ENCODE measurements at places on chromosomes 4 and X. TPM values are rescaled to one million over a fixed set of nuclear protein-coding genes. Genes with fewer than 3 reads are reported as not detected.

DNA sequence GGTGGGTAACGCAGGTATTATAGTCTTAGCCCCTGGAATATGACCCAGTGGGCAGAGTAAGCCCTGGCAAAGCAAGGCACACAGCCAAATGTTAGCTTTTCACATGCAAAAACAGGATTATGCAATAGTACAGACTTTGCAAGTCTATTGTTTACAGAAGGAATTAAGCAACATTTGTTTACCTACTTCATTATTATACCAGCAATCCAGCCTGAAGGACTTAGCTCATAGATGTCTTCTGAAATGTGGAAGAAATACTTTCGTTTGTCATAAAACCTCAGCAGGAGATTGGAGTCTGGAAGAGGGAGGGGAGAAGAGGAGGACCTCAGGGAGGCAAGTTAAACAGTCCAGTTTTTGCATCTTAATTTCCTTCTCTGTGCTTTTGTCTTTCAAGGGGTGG lies 226.7 kb upstream of the CENPE start:
- DNase-seq: peak; percentile 55

DNA sequence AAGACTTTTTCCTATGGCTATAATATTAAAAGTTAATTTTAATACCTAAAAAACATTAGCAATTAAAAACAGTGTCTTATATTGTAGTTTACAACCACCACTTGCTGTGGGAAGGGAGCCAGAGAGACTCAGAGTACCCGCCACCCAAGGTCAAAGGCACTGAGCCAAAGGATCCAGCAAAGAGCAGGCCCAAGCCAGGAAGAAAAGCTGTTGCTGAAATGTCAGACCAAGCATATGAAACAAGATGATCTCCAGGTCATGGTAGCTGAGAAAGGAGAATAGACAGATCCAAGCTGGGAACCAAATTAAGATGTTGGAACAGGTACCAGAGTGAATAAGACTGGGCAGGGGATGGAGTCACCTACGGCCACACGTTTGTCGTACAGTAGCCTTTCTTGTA lies 18.8 kb upstream of the ATOH1 start:
- no peak for DNase-seq

DNA sequence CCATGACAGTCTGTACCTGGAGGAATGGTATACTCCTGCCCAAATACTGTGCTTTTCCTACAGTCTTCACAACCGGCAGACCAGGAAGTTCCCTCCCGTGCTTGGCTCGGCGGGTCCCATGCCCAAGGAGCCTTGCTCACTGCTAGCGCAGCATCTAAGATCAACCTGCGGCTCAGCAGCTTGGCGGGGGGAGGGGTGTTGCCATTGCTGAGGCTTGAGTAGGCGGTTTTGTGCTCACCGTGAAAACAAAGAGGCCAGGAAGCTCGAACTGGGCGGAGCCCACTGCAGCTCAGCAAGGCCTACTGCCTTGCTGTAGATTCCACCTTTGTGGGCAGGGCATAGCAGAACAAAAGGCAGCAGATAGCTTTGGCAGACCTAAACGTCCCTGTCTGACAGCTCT lies 152.7 kb downstream of the TEX11 start:
- no peak for DNase-seq

- no peak for DNase-seq
Measured at GRCh38 chr4:16120720-16121119, 36.9 kb upstream of the PROM1 start.

GRCh38 chr4:150289198-150289597 lies 211.0 kb downstream of the DCLK2 start:
- DNase-seq: no peak

APLN gene
- 0.28 TPM for total RNA-seq

SLITRK4 gene
- not detected for total RNA-seq

EDNRA gene
- total RNA-seq: not detected

DNA sequence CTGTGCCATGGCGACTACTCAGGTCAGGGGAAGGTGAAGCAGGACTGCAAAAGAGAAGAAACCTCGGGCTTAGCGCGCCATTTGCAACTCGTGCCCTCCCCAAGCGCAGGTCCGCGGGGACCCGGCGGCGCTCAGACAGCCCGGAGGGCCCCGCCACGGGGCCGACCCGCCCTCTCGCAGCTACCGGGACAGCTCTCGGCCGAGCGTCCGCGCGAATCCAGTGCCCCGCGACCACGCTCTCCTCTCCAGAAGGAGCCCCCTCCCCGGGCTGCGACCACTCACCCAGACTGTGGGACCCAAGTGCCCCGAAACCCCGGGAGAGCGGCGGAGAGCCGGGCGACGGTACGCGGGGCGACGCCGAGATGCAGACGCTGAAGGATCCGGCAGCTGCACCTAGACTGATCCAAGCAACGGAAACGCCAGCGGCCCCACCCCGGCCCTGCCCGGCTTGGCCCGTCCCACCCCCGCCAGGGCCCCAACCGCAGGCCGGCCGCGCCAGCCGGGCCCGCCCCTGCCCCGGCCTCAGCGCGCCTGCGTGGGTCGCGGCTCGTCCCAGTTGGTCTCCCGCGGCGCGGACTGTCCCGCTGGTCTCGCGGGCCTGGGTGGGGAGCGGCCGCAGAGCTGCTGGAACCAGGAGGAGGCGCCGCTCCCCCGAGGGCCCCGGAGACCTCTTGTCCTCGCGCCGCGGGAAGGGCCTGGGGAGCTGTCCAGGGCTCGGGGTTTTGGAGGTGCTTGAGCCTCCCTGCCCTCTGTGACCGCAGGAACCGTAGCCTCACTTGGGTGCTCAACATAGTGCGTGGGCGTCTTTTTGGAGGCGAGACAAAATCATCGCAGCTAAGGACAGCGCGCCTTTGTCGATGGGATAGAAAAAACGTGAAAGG lies at the start of gene ANXA5:
Gene ANXA5 (minus strand): TSS at position 400 of the 881 bp plus-strand sequence. CDS start 391 bp downstream, at position 9.
- DNase-seq: peak; percentile 87

- no peak for DNase-seq
Measured at GRCh38 chr4:48780865-48781214, 761 bp upstream of the FRYL start.

JCHAIN gene
- total RNA-seq: not detected

DNA sequence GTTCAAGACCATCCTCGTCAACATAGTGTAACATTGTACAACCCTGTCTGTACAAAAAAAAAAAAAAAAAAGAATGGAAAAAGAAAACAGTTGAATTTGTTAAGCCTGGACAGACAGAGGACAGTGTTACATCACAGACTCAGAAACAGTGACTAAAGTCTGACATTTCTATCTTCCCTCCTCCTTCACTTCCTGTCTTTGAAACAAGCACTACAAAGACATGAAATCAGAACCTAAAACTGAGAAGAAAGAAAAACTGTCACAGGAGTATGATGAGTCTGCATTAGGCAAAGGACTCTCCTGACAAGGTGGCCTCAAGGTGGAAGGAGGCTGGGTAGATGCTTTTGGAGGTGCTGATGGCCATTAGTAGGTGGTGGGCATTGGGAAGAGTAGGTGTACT lies 126.7 kb downstream of the RBM47 start:
- DNase-seq: no peak

CHRDL1 gene
- total RNA-seq: not detected

- DNase-seq: no peak
Measured at GRCh38 chrX:7028246-7028645, 119.3 kb upstream of the STS start.

FAM53A gene
- 2.4 TPM for total RNA-seq

GABRQ gene
- not detected for total RNA-seq

GRCh38 chrX:99266255-99266654 lies 1143.8 kb downstream of the PCDH19 start:
- DNase-seq: no peak

EVC gene
- not detected for total RNA-seq

DNA sequence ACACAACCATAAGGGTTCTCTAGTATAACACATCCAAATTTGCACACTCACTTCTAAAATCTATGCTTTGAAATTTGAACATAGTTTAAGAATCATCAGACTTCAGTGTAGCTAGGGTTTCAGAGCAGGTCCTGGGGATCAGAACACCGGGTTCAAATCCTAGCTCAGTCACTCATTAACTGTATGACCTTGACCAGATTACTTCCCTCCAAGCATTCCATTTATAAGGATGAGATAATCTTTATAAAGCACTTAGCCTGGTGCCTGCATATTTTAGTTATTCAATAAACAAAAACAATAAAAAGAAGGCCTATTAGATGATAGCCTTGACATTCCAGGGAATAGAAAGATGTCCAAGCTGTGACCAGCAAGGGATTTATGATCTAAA lies 4.8 kb upstream of the STBD1 start:
- DNase-seq: no peak

DNA sequence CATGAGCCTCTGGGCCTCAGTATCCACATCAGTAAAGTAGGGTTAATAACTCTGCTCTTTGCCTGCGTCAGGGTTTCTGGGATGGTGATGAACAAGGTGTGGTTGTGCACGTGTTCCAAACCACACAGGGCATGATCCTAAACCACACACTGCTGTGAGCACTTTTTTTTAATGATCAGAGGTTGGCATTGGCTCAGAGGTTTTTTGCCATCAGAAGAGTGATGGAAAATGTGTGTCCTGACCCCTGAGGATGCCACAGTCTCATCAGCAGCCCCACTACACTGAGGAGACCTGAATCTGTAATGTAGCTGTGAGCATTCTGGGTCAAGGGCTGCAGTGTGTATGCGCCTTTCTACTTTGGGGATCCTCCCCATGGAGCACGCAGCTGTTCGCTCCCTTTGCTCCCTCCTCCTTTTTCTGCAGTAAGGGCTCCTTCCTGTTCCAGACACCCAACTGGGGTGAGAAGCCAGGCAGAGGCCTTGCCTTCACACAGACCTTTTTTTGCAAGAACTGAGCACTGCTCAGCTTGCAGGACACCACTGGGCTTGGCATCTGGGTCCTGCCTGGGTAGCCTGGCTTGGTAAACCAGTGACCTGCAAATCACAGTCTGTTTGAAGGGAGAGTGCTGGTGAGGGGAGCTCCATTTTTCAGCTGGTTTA lies 87.5 kb downstream of the MAMLD1 start:
- no peak for DNase-seq

GAGE12H gene
- total RNA-seq: not detected

- DNase-seq: no peak
Measured at GRCh38 chrX:1591863-1592469, 562 bp downstream of the AKAP17A start.

CTAG2 gene
- total RNA-seq: not detected

GRCh38 chr4:85986266-85986665 lies 373.6 kb downstream of the MAPK10 start:
- DNase-seq: no peak

ANOS1 gene
- total RNA-seq: not detected

SSX3 gene
- total RNA-seq: not detected

DNA sequence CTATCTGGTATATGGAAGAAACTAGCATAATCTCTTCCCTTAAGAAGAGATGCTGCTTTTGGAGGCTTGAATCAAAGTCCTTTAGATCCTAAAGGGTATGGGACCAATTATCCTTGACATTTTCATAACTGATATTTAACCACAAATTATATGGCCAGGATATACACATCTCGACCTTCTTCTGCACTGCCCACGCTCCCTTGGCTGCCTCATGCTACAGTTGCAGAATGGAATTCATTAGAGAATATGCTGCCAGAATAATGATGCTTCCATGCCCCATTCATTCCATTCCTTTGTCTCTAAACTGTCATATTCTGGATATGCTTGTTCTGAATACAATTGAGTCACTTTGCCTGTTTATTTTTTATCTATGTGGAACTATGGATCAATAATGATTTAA lies 157.1 kb upstream of the PACRGL start:
- DNase-seq: no peak

- no peak for DNase-seq
Measured at GRCh38 chr4:32112891-32113290, 1392.7 kb downstream of the PCDH7 start.

GRCh38 chr4:3768842-3769641 lies 2.9 kb downstream of the ADRA2C start:
- DNase-seq: no peak

P2RY4 gene
- total RNA-seq: not detected

DNA sequence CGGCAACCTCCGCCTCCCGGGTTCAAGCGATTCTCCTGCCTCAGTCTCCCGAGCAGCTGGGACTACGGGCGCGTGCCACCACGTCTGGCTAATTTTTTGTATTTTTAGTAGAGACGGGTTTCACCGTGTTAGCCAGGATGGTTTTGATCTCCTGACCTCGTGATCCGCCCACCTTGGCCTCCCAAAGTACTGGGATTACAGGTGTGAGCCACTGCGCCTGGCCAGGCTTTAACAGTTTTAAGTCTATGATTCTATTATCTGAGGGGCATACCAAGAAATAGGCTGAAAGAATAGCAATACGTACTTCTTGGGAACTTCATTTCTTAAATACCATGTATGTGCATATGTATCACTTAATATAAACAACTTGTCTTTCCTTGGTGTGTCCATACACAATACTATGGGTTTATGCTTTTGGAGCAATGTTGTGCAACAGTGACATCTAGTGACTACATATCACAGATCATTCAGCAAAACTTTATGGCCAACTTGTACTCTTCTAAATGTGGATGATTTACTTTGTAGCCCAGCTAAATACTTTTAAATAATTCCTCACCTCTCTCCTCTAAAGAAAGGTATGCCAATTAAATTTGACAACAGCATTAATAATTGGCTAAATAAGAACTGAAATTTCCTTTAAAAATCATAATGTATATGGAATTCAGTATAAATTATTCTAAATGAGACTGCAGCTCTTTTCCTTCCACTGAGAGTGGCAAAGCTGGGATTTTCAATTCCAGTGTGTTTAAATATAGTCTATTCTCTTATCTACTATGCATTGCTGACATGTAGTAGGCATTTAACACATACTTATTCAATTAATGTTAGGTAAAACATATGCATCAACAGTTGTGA lies 10.4 kb downstream of the SLC9B1 start:
- DNase-seq: peak; percentile 88

MAGED4B gene
- total RNA-seq: not detected

DNA sequence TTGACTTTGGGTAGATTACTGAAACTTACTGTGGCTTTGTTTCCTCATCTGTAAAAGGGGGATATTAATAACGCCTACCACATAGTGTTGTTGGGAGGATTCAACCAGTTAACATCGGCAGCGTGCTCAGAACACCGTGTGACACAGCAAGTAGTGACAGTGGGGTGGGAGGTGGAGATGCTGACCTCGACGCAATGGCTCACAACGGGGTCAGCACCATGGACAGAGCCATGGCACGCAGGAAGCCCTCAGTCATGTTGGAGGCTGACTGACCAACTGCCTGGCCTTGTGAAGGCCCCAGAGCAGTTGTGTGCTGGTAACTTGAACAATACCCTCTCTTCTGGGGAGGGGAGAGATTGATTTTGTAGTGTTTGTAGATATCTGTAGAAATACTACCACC lies 93.2 kb downstream of the WFS1 start:
- no peak for DNase-seq

BEX1 gene
- not detected for total RNA-seq

- no peak for DNase-seq
Measured at GRCh38 chrX:16014171-16014570, 109.2 kb upstream of the GRPR start.

GRCh38 chrX:18542905-18543304 lies 117.5 kb downstream of the CDKL5 start:
- no peak for DNase-seq

MAGEC2 gene
- total RNA-seq: not detected

DNA sequence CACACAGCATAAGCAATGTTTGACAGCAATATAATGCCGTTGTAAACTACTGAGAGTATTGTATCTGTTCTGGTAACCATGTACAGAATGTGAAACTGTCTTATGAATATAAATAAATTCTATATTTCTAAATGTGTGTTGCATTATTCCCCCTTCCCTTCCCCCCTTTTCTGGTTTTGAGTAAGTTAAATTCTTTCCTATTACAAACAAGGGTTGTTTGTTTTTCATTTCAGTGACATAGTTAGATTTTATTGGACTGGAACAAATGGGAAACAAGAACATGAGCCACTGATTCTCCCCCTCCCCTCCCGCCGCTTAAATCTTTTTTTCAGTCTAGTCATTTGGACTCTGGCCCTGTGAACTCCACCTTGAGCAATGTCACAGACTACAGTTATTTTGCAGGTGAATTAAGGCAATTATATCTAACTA lies 69.8 kb downstream of the GPAT3 start:
- DNase-seq: no peak

Data from HT-29 (cell line).